Activated naive CD8-positive, alpha-beta T cell treated with anti-CD3 and anti-CD28 coated beads, Interleukin-2, amount 10 ng/mL, durations not matched to agents 7 days and 5 days (primary cell): ENCODE measurements at places on chromosomes 7 and 10. TPM values are rescaled to one million over a fixed set of nuclear protein-coding genes. Genes with fewer than 3 reads are reported as not detected.

Gene CYP2C19
- not detected for total RNA-seq

Gene PNLIPRP3
- total RNA-seq: not detected

Gene AIFM2
- total RNA-seq: 7.9 TPM

Gene STRIP2
- 4.4 TPM for total RNA-seq

- DNase-seq: no peak
These were observed 81.3 kb downstream of the ADAM22 start for GRCh38 chr7:88015309-88015708.

DNA sequence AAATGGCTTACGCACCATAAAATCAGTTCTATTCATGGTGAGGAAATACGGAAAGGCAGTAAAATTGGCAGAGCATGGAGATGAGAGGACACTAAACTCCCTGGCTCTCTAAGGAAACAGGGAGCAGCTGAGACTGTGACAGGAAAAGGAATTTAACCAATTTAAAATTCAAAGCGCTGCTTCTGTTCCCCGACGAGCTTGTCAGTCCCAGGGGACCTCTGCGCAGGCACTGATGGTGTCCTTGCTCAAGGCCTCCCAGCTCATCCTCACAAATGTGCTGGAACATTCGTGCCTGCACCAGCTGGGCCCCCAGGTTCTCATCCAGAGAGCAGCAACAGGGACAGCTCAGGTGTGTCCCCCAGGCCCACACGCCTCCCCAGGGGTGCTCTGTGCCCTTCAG is 101.4 kb downstream of the MAD1L1 start:
- no peak for DNase-seq

DNA sequence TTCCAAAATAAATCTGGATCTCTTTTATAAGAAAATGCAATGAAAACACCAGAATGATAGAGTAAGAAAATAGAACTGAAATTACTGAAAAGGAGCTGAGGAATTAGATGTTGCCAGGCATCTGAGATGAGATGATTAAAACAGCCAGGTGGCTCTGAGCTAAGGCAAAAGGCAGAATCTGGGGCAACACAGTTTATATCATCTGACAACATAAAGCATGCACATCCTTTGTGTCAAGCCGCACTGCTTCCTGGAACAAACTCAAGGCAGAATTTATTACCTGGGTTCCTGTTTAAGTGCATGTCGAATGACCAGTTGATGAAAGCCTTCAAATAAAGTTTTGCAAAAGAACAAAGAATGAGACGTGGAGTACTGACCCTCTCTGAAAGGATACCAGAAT is 247.0 kb downstream of the SNX10 start:
- no peak for DNase-seq

DNA sequence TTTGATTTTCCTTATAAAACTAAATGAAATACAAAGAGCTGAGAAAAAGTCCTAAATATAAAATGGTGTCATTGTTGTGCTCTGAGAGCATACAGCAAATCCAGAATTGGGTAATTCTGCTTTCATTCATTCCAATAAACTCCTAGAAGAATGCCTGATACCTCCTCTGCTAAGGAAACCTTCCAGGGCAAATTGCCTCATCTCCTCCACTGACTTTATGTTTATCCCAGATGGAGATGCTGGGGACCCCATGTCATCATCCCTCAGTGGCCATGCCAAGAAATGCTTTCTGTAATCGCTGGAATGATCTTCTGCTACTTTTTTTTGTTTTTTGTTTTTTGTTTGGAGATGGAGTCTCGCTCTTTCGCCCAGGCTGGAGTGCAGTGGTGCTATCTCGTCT is 119.3 kb upstream of the PRKCQ start:
- DNase-seq: no peak

GRCh38 chr7:137990251-137990941 is 11.5 kb downstream of the CREB3L2 start:
- no peak for DNase-seq

GRCh38 chr10:116408719-116409118 is 18.9 kb upstream of the PNLIPRP3 start:
- DNase-seq: no peak

DNA sequence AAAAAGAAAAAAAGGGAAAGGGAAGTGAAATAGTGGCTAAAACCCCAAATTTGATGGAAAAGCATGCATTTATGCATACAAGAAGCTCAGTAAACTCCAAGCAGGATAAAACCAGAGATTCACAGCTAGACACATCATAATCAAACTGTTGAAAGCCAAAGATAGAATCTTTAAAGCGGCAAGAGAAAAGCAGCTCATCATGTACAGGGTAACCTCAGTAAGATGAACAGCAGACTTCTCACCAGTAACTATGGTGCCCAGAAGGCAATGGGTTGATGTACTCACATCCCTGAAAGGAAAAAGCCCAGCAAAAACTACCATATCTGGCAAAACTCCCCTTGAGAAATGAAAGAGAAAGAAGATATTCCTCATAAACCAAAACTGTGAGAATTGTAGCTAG is 60.4 kb downstream of the TPST1 start:
- no peak for DNase-seq

DNA sequence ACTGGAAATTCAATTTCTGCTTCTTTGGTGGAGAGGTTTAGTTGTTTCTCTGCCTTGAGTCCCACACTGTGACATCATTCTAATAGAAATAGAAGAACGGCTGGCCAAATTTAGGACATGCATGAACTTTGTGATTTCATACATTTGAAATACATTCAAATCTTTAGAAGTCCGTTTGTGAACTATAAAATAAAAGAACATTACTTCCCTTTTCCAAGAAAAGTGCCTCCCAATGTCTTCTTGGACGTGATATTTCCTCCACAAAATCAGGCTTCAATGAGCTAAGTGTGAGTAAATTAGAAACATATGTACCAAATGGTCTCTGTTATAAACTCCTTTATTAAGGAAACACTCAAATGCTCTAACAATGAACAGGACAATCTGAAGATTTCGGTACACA is 314.5 kb upstream of the AKR1E2 start:
- no peak for DNase-seq

GRCh38 chr7:16202303-16202702 is 219.0 kb downstream of the CRPPA start:
- no peak for DNase-seq

GRCh38 chr7:17463511-17464085 is 165.1 kb downstream of the AHR start:
- no peak for DNase-seq

DNA sequence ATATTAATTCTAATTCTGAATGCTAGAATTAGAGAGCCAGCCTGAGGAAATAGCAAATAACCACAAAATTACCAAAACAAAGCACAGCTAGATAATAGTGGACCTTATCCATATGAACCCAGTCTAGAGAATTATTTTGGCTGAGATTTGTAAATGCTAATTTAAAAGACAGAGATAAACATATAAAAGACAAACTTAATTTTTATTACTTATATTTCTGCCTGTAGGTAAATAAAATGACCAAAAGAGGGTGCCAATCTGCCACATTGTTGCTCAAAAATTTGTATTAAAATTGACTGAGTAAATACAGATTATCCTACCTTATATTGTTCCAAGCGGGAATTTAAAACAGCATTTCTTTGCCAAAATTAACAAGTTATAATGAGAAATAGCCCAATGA is 20.2 kb downstream of the RTKN2 start:
- no peak for DNase-seq

- DNase-seq: no peak
These were observed 11.8 kb upstream of the MIOS start for GRCh38 chr7:7554649-7555575.

DNA sequence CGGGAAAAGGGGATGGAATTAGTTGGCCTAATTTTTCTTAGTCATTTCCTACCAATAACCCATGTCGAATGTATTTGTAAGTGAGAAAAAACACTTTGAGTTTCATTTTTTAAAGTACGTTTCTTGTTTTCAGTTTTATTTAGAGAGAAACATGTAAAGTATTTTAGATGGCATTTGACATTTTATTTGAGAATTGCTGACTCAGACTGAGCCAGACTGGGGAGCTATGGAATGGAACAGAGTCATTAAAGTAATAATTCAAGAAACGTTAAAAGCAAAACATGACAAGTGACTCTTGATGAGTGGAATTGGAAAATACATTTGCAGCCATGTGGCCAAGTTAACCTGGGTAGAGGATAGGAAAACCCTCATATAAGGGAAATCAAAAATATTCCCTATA is 286.1 kb upstream of the NPSR1 start:
- no peak for DNase-seq

GRCh38 chr7:142228537-142229104 is 29.2 kb downstream of the PRSS58 start:
- DNase-seq: no peak

GRCh38 chr10:126917975-126918908 is 13.0 kb downstream of the DOCK1 start:
- no peak for DNase-seq

DNA sequence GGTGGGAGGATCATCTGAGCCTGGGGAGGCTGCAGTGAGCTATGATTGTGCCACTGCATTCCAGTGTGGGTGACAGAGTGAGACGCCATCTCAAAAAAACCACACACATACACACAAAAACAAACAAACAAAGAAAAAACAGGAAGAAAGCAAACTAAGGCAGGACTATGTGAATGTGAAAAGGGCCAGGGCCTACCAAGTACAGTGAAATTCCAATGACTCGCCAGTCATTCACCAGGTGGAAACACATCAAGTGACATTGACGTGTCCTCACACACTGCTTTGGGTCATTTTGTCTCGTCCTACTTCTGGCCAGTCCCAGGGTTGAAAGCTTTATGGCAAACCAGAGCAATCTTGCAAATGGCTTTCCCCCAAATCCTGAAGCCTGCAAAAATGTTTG is 79.9 kb downstream of the HIP1 start:
- DNase-seq: no peak

- no peak for DNase-seq
These were observed 52.6 kb downstream of the TMEM209 start for GRCh38 chr7:130152493-130153210.

DNA sequence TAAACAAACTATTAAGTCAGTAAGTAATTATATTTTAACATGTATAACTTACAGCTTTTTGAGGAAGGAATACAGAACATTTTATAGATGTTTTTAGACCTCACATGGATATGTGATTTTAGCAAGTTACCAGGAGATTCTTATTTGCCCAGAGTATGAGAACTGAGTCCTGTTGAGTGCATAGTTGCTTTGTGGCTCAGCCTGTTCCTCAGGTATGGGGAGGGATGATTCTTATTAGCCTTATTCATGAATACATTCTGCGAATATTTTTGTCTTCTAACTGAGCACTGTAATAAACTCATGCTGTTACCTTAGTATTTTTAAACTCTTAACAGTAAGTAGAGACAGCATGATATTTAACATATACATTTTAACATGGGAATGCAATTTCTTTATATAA is 17.9 kb downstream of the BTAF1 start:
- DNase-seq: no peak

DNA sequence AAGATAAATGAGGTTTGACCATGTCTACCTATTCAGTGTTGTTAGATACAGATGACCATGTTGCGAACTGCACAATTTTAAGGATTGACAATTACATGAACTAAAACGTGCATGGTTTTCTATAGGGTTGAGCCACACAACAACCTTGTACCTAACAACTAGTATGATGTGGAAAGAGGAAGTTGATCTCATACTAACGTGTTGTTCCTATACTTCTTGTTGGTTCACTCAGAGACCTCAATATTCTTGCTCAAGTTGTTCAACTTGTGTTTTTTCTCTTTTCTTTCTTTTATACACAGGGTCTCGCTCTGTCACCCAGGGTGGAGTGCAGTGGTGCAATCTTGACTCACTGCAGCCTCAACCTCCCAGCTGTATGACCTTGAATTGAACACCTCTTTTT is 6.1 kb upstream of the KEL start:
- DNase-seq: no peak

GRCh38 chr10:93068411-93069244 is 5.1 kb upstream of the CYP26A1 start:
- DNase-seq: peak; percentile 44

DNA sequence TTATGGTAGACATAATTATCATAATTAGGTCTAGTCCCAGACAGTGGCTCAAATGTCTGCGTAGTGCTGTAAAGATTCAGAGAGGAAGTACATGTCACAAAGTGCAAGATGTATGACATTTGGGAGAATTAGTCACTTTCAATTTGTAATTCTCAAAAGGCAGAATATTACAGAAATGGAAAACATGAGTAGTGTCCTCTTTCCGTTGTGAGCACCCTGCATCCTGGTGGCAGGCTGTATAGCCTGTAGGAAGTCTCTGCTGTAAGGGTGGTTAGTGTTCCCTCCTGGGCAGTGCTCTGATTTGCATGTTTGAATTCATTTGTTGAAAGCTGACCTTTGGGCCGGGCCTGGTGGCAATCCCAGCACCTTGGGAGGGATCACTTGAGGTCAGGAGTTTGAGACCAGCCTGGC is 17.0 kb downstream of the CDK14 start:
- no peak for DNase-seq
